EH (cell line): ENCODE measurements at places on chromosomes 5 and 9.

- DNase-seq = no peak
Measured at GRCh38 chr5:35302544-35302943, 72.3 kb upstream of the PRLR start.

- DNase-seq = no peak
Measured at GRCh38 chr5:95791751-95792150, 30.8 kb downstream of the GLRX start.

DNA sequence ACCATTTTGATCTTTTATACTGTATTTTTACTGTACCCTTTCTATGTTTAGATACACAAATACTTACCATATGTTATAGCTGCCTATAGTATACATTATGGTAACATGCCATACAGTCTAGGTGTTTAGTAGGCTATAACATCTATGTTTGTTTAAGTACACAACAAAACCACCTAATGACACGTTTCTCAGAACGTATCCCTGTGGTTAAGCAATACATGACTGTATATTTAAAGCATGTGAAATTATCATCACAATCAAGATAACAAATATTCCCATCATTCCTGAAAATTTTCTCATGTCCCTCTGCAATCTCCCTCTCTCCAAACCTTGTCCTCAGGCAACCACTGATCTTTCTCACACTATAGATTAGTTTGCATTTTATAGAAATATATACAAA, 66.4 kb upstream of the SUSD1 start:
- peak; percentile 68 for DNase-seq

DNA sequence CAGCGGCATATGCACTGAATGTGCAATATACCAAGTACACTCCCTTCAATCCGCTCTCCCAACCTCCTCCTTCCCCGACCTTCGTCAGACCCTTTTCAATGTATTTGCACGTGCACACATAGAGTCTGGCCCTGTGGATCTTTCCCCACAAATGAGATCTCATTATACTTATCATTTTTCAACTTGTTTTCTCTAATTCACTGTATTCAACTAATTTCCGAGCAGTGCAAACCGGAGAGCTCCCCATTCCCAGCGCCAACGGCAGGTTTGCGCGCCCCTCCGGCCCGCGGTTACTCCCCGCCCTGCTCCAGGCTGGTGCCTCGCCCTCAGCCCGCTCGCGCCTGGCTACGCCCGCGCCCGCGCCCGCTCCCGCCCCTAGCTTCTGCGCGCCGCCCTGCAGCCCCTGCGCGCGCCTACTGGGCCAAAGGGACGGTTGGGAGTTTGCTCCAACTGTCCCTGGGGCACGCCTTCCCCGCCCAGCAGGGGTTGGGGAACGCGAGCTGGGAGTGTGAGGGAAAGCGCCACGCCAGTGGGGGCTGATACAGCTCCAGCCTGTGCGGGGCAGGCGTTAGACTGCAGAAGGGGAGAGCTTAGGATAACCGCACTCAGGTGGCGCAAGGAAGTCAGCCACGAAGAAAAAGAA, 3.3 kb upstream of the CDC20B start:
- DNase-seq = peak; percentile 22

DNA sequence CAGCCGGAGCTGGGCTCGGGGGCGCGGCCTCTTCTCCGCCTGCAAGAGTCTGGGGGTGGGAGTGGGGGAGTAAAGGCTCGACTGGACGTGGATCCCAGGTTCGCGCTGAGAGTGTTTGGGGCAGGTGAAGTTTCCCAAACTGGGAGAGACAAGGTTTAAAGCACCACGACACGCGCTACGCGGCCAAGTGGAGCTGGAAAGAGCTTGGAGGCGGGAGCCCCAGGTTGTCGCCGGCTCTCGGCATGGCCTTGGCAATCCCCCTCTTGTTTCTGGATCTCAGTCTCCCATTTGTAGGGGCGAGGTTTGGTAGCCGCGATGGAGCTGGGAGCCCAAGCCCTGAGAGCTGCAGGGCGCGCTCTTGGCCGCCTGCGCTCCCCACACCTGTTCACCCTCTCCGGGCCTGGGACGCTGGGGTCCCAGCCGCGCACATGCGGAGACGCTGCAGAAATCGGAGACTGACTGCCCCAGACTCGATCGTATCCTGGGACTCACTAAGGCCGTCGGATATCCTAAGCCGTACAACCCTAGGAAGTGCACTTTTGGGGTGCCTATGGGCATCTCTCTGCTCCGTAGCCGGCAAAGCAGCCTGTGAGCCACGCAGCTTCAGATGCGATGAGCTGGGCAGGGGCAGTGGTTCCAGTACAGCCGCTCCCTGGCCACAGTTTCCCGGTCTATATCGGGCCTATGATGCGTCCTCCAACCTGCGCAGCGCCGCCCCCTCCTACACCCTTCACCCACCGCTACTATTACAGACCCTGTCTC, 937 bp downstream of the TMOD1 start:
- DNase-seq = no peak

DNA sequence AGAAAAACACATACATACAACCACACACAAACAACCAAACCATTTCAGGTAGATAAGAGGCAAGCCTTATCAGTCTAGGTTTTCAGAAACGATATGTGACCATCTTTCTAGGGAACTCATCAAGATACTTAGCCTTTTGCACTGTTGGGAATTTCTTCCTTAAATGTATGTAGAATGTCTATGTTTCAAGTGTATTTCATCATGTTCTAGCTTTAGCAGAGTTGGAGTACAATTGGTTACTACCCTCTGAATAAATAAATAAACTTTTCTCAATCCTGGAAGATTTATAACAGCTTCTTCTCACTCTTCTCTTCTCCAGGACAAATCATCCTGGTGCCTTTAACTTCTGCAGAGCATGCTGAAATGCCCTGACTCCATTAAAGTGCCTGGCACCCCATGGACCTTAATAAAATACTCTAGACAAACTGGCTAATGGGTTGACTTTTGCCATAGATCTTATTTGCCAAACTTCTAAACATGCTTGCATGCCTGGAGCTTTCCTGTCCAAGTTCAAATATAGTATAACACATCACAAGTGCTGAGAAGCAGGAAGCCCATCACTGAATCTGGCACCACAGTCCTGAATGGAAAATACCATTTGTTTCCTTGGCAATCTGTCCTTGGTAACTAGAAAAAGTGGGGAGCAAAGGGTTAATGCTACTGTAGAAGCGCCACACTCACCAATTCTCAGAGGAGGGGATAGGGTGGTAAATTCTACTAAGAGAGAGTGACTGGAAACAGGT, 33.1 kb upstream of the ZNF462 start:
- DNase-seq = no peak

GRCh38 chr9:120366644-120367019, 213.3 kb downstream of the CDK5RAP2 start:
- DNase-seq = peak; percentile 97

DNA sequence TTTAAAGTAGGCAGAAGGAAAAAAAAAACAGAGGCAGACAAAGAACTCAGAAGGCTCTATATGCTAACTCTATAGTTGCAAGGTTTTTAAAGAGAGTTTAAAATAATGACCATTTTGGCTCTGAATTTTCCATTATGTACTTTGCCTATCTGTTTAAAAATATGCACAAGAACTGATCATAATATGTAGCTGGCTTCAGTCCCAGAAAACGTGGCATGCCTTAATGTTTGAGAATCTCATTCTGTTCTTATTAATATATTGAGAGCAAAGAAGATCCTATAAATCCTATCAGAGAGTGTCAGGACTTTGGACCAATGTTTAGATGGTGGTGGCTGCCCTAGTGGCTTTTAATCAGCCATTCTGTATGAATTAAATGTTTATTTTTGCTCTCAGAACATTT, 121.5 kb downstream of the JMY start:
- DNase-seq = peak; percentile 21

DNA sequence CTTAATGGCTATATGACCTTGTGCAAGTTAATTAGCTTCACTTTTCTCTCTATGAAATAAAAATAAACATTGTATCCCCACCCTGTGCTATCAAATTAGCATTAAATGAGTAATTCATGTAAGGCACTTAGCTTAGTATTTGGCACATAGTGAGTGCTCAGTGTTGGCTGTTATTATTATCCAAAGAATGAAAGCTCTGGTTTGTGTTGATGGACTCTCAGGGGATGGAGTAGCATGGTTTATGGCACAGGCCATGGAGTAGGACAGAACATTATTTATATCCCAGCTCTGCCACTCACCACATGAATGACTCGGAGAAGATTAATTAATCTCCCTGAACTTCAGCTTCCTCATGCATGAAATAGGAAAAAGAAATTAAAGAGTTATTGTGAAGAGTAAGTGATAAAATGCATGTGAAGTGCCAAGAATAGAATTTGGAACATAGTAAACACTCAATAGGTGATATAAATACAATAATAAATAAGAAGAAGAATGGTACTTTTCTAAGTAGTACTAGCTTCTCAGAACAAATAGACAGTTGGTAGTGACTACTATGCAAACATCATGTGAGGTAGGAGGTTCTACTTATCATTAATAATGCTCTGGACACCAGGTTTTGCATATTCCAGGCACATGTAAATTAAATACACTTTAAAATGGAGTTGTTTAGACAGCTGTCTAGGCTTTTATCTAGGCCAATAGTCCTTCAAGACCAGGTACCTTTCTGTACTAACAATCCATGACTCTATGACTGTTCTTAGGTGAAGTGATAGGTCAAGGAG, 146.4 kb downstream of the GRIA1 start:
- peak; percentile 56 for DNase-seq

GRCh38 chr9:3585606-3586005, 59.8 kb upstream of the RFX3 start:
- no peak for DNase-seq

DNA sequence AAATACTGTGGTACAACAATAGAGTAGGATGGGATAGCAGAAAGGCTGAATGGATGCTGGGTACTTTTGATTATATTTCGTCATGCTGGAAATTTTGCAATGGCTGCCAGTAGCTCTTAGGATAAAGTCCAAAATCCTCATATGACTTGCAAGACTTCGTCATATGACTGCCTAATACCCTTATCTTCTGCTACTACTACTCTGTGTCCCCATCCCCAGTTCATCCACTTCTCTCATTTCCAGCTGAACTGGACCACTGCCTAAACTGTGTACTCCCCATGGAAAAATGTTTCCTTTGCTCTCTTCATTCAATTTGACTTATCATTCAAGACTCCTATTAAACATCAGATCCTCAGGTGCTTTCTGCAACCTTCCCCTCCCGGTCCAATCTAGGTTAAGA, 212.9 kb downstream of the BRINP1 start:
- DNase-seq = no peak

- peak; percentile 47 for DNase-seq
Measured at GRCh38 chr5:16932401-16932800, 3.7 kb downstream of the MYO10 start.

DNA sequence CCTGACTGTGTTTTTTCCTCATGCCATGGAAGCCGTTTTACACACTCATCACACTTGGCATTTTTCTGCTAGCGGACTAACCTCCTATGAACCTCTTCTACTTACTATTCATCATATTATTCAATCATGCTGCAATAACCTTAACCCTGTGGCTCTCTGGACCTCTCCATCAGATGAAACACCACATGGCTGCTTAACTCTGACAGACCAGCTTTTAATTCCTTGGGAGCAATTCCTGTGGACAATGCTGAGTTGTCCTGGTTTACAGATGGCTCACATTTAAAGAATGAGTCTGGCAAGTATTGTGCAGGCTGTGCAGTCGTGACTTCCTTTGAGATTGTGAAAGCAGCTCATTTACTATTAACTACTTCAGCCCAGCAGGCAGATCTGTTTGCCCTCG, 9.0 kb downstream of the OR1J1 start:
- peak; percentile 96 for DNase-seq

DNA sequence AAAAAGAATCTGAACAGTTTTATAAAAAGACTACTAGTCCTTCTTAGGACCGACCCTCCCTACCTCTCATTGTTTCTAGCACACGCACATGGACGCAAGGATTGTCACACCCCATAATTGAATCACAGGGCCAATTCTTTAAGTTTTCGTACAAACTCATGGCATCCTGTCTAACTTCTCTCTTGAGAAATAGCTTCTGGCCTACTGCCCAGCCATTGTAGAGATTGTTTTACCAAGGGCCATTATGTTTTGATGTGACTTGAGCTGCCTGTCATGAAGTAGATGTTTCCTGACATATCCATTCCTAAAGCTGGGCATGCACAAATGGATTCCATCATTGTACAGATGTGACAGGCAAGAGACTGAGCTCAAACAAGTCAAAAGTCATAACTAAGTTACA, 1672.1 kb upstream of the C9orf72 start:
- no peak for DNase-seq

GRCh38 chr9:134355561-134356279, 29.5 kb downstream of the RXRA start:
- no peak for DNase-seq

GRCh38 chr9:4762886-4763541, 22.0 kb upstream of the AK3 start:
- no peak for DNase-seq

GRCh38 chr5:181207214-181207959, 2.4 kb upstream of the TRIM7 start:
- peak; percentile 97 for DNase-seq

GRCh38 chr5:155826611-155827507, 500.1 kb upstream of the SGCD start:
- DNase-seq = peak; percentile 3

GRCh38 chr9:32906213-32906612, 95.2 kb downstream of the APTX start:
- no peak for DNase-seq

DNA sequence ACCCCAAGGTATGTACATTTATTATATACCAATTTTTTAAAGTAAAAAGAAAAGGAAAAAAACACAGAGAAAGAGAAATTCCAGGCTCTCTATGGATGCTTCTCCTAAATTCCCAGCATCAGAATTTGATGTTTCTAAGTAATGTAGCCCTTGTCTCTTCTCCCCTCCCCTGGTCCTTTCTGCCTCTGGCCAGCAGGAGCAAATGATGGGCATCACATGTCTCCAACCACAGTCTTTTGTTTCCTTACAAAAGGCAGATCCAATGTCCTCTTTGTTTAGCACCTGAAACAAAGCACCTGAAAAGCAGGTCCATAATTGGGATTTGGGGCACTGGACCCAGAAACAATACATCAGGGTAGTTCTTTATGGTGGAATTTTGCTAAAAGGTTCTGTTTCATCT, 50.4 kb upstream of the APC start:
- no peak for DNase-seq

DNA sequence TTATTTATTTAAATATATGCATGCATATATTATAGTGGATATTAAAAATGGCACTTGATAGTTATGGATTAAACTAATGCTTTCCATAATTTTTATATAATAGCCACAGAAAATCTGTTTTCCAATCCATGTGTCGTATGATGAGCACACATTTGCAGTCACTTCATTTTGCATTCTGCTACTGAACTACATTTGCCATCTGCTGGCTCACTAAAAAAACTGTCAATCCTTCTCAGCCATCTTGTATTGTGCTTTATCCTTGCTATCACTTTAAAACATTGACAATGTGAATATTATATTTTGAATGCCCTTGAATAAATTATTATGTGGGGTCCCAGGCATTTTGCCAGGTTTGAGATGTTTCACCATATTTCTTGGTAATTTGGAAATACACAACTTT, 586.6 kb downstream of the DNAH5 start:
- DNase-seq = no peak

GRCh38 chr9:96418920-96419690, 935 bp upstream of the ZNF367 start:
- peak; percentile 66 for DNase-seq

GRCh38 chr5:72511774-72512592, 4.8 kb upstream of the ZNF366 start:
- DNase-seq = peak; percentile 76
